GM20000 (cell line): ENCODE measurements at places on chromosomes 5 and 9.

DNA sequence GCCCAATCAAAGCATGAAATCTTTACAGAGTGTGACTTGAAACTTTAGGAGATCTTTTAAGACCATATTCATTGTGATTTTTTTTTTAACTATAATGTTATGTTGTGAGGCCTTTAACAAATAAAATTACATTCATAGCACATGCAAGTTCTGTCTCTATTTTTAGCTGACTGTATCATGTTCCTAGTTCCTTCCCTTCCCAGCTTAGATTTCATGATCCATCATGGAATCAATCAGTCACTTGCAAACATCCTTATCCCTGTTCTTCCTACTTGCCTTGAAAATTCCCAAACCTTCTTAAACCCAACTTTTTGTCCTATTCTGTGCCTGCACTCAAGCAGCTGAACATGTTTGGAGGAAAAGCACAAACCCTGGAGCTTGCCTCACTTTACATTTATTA, 141.8 kb downstream of the DMXL1 start:
- no peak for DNase-seq

GRCh38 chr9:8863886-8864544, 1064.4 kb upstream of the DMAC1 start:
- DNase-seq = no peak

GRCh38 chr5:39331861-39332381, 32.4 kb downstream of the C9 start:
- DNase-seq = no peak

DNA sequence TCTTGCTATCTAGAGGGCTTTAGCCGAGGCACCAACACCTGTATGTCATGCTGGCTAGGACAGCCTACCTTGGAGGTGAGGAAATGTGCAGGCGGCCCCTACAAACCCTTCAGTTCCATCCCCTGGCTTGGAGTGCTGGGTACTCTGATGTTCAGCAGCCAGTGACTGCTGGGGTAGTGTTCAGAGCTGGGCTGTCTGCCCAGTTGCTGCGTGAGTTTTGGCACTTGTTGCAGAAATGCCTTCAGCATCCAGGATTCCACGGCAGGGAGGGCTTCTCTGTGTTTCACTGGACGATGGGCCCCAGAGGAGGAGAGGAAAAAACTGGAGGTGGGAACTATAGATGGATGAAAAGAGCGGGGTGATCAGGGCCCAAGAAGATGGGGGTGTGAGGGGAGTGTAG, 10.4 kb downstream of the SWI5 start:
- no peak for DNase-seq

GRCh38 chr9:121927636-121928035, 165.5 kb downstream of the TTLL11 start:
- no peak for DNase-seq

DNA sequence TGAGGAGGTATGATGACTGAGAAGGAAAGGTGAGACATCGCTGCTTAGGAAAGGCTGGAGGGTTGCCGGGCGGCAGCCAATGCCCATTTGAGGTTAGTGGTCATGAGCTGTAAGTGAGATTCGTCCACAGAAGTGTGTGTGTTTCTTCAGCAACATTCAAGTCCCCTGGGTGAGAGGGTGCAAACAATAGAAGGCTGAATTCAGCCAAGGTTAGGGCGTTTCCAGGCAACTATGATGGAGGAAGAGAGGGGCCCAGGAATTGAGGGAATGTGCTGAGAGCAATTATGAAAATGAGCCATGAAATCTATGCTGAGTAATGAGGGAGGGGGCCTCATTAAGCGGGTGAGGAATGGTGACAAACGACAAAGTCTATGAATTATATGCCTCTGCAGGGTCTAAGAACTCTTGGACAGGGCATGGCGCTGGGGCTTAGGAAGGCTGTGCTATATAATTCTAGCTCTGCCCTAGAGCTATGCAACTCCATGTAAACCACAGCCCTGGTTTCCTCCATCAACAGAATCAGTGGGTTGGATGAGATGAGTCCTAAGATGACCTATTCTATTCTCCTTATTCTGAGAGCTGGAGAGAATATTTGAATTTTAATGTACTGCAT, 96.0 kb downstream of the SLIT3 start:
- no peak for DNase-seq

GRCh38 chr5:154831451-154831850, 19.0 kb downstream of the FAXDC2 start:
- no peak for DNase-seq

- DNase-seq = no peak
Observed at GRCh38 chr5:57738787-57739186, 256.2 kb upstream of the ACTBL2 start.

DNA sequence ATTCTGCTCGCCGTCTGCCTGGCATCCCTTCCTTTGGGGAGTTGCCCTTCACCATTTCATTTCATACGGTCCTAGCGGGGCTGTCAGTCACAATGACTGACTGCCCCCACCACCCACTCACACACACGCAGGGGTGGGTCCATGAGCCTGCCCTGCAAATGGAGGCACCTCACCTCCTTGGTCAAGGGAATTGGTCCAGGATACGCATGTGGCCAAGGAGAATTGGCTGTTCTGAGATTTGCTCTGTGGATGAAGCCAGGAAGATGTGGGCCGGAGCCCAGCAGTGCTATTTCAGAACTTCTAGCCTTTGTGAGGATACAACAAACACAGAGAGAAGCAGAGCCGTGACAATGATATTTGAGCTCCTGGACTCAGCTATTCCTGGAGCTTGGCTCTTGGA, 17.0 kb downstream of the C1QTNF2 start:
- DNase-seq = no peak
